Amniotic stem cell (primary cell): ENCODE measurements at places on chromosomes 1 and 21.

DNA sequence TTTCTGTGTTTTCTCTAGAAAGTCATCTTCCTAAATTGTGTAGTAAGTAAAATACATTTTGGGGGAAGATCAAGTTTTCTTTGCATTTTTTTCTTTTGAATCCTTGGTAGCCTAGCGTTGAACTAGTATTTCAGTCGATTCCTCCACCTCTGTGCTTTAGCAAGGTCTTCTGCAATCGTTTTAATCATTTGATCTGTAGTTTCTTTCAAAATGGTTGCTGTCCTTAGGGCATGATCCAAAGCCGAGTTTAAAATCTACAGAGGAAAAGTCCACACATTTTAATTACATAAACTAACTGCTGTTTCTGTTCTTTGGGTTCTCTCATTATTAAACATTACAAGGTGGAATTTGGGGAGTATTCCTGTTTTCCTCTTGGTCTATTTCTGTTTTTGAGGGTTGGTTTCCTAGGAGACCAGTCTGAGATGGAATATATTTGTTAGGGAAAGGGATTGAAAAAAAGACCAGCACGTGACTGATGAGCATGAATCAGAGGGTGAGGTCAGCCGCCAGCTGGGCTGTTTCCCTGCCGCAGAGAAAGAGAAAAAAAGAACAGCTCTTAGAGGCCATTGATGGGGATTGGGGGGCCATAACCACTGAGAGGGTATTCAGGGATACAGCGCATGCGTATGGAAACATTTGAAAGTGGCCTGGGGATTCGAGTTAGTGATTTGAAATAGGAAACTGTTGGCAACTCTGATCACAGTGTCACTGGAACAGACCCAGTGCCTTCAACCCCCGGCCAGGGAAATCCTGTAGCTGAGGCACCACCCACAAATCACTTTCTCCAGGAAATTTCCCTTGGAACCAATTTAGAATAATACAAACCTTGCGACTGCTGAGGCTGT is 40.6 kb downstream of the AKNAD1 start:
- DNase-seq = peak; percentile 79

DNA sequence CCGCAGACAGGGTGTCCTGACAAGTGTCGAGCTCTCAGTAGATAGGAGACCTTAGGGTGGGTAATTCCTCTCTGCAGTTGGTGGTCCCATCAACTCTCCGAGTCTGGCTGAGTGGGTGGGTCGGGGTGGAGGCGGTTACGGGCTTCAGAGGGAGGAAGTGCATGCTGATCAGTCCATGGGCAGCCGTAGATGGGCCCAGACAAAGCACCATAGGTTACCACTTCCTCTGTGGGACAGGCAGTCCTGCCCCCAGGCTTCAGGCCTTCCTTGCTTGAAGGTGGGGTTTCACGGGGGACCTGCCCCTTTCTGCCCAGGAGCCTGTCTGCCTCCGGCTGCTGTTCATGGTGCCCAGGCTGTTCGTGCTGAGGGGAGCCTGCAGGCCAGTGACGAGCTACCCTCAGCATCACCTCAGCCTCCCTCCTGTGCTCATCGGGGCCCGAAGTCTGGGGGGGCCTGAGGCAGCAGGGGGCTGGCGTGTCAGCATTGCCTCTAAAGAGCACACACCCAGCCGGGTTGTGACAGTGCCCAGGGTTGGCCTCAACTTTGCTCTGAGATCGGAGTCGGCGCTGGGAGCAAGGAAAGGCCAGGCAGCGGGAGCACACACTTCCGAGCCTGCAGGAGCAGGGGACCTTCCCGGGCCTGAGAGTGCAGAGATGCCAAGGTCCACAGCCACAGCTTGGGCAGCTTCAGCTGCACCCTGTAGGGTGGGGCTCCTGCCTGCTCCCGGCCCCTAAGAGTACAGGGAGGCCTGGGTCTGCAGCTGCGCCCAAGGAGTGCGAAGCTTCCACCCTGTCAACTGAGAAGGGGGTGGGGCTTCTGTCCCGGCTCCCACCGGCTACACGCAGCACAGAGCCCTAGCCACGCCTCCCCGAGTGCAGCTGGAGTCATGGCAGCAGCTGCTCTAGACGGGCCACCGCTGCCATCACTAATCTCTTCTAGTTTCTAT is 225.4 kb upstream of the NRIP1 start:
- DNase-seq = no peak

DNA sequence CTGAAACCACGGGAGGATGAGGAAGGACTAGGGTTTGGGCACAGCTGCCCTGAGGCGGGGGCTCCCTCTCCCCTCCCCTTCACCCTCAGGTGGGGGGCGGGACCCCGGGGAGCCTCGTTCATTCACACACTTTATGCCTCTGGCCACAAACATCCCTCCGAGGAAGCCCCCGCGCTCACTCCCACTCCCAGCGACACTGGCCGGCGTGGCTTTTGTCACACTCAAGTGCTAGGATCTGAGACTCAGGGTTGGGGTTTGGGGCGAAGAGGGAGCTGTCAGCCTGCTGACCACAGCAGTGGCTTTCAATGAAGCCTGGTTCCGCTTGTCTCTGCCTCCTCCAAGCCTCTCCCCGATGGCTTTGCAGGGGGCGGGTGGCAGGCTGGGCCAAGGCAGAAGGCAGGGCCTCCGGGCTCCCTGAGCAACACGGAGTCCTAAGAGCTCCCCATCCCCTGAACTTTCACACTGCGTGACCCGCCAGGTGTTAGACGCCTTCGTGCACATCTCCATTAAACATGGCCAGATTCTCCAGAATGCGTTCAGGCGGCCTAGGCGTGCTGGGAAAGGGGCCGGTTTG is 178.1 kb downstream of the NPHP4 start:
- DNase-seq = no peak

DNA sequence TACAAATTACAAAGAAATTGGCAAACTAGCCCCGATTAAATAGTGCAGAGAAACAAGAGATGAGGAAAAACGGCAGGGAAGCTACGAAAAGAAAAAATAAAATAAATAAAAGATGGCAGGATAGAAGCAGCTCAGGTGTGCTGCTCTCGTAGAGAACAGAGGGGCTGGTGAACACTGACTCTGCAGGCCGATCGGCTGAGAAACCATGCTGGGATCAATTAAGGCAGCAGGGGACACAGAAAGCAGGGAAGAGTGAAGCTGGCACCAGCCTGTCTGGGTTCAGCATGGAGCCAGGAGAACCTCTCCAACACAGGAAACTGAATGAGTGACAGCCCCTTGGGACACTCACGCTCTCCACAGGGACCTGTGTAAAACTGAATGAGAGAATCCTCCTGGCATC is 39.5 kb upstream of the TMPRSS15 start:
- no peak for DNase-seq

- DNase-seq = no peak
These were observed 15.4 kb downstream of the NGF start for GRCh38 chr1:115322631-115323030.

DNA sequence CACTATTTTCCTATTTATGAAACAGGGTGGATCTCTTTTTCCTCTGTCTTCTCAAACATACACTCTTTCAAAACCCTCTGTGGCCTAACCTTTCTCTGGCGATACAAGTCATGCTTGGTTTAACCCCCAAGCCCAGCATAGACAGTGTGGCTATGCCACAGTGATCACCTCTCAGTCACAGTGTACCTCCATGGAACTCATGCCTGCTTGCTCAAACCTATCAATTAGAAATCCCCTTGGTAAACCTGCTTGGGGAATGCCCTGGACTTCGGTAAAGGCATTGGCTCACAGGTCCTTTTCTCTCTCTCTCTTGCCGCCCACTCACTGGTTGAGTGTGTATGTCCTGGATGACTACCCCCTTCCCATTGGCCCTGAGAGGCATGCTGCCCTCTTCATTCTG is 147.5 kb downstream of the CYYR1 start:
- no peak for DNase-seq

- DNase-seq = no peak
These were observed 186.3 kb downstream of the VPS13D start for GRCh38 chr1:12416101-12416500.

GRCh38 chr1:201255479-201256362 is 27.6 kb upstream of the PKP1 start:
- DNase-seq = no peak

DNA sequence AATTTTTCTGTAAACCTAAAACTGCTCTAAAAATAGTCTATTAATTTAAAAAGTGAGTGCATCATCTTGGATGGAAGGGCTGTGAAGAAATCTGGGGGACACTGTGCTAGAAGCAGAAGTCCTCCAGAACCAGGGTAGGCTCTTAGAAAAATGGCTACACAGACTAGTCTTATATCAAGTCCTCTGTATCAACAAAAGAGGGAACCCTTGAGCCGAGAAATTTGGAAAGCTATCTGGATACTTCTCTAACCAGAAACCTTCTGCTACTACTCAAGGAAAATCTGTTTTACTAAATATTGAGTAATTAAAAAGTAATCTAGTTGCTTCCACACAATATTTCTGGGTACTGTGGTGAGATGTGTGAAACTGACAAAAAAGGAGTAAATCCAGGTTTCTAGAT is 92.1 kb downstream of the WDR3 start:
- DNase-seq = no peak
